ENCODE measurements at places on chromosomes 7 and 10.

DNA sequence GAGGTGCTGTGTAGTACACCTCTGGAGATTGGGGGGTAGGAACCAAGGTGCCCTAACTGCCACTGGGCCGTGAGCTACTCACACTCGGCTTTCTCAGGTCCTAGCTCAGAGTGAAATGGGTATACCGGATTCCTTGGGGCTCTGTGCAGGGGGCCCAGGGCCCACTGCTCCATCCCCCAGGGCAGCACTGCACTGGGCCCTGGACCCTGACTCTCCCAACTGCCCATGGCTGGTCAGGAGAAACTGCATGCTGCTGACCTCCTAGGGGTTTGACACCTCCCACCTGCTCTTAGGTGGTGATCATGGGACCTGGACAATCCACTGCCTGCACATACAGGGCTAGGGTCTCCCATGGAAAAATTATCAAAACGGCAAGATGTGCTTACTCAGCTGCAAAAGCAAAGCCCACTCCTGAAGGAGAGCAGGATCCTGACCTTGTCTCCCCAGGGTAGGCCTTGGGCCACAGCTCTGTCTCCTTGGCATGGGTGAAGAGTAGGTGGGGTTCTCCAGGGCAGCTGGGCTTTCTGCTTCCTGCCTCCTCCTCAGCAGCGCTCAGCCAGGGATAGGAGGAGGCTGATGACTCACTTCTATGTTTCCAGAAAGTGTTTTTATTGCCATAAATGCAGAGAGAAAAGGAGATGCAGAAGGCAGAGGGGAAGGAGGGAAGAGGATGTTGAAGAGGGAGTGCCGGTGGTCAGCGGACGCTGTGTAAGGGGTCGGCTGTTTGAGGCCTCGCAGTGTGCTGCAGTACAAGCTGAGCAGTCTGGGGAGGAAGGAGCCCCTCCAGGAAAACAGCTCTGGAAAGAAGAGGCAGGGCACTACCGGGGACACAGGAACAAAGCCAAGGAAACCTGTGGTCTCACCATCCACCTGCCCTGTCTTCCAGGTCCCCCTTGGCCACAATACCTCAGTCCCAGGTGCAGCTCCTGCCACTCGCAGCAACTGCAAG lies 107.8 kb downstream of the ARHGAP22 start:
- DNase-seq, result no peak

GRCh38 chr7:143120691-143121405 lies 11.0 kb upstream of the PIP start:
- no peak for DNase-seq

- DNase-seq, result no peak
Observed at GRCh38 chr10:92689663-92690210, at the start of gene HHEX. Gene HHEX, plus strand, starts transcription at chr10:92689955. Its CDS starts 32 bp downstream, at chr10:92689987.

GRCh38 chr7:74404388-74404700 lies 49.4 kb upstream of the GTF2IRD1 start:
- no peak for DNase-seq

- DNase-seq, result no peak
Observed at GRCh38 chr7:101235050-101235449, 2.6 kb downstream of the CLDN15 start.

- no peak for DNase-seq
Observed at GRCh38 chr7:77989981-77990566, 191.5 kb downstream of the PHTF2 start.

- DNase-seq, result no peak
Observed at GRCh38 chr7:47452715-47453092, 129.2 kb downstream of the TNS3 start.

GRCh38 chr10:26365681-26366358 lies 72.3 kb upstream of the APBB1IP start:
- no peak for DNase-seq

- no peak for DNase-seq
Observed at GRCh38 chr7:40843338-40843985, 708.7 kb downstream of the SUGCT start.

DNA sequence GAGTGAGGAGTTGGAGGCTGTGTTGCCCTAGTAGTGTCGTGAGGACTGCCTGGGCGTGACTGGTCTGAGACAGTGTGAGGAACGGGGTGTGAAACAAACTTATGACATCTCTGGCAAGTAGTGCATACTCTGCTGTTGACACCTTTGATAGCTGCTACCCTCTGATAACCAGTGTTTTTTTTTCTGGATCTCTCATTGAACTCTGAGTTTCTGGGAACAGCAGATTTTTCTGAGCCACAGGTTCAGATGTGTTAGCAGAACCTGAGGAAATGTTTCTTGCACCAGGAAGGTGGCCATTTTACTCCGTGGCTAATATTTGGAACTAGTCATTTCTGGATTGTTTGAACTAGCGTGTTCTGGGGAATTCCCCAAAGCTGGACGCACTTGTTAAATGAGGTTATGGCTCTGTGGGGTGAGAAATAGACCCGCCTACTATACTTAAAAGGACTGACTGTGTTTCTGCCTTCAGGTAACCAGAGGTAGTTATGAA lies 52.9 kb downstream of the AUTS2 start:
- DNase-seq, result no peak

All from renal cortex interstitium (tissue), 15 donors.